ENCODE measurements at places on chromosomes 4 and X.
A peak's percentile ranks its signal among the peaks of the same experiment; 100 is the strongest.

GRCh38 chr4:180394730-180395129, 1848.5 kb upstream of the TENM3 start:
- no peak for DNase-seq

GRCh38 chrX:9311421-9312160, 153.3 kb upstream of the TBL1X start:
- DNase-seq: no peak

- peak; percentile 87 for DNase-seq
These were observed at the start of gene SYP for GRCh38 chrX:49199906-49200771. Gene SYP (minus strand): TSS chrX:49200193. CDS start chrX:49200186, 7 bp downstream.

DNA sequence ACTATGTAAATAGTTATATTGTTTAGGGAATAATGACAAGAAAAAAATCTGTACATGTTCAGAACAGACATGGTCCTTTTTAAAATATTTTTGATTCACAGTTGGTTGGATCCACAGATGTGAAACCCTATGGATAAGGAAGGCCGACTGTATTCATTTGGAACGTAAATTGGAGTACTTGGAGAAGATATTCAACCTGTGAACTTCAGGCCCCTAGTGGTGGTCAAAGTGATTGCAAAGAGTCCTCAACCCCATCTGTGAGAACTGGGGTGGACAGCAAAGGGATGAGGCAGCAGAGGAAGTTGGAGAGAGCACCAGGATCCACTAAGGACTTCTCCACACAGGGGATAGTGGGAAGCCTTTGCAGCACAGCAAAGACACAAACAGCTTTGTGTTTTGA, 6.2 kb upstream of the CXCL13 start:
- no peak for DNase-seq

- no peak for DNase-seq
These were observed 10.0 kb downstream of the ABHD18 start for GRCh38 chr4:127975121-127975770.

DNA sequence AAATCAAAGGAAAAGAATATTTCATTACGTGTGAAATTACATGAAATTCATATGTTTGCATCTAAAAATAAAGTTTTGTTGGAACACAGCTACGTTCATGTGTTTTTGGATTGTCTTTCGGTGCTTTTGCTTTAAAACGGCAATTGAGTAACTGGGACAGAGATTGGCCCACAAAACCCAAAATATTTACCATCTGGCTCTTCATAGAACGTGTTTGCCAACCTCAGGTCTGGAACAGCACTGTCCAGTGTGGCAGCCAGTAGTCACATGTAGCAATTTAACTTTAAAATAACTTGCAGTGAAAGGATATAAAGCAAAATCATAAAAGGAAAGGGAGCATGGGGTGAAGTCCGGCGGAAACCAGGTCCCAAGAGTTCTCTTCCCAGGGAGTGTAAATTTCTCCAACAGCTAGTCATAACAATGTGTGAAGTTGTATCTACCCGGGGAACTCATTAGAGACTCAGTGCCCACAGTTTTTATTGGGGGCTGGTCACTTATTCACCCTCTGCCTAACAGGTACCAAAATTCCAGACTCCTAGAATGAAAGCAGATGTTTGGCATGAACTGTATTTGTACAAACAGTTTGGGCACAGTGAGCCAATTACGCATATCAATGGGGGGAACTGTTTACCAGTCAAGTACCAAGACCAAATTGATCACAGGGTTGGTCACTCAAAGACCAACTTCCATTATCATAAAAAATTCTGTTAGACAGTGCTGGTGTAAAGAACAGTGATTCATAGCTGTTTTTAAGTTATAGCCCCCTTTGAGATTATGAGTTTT, 10.3 kb downstream of the OCIAD1 start:
- DNase-seq: no peak

DNA sequence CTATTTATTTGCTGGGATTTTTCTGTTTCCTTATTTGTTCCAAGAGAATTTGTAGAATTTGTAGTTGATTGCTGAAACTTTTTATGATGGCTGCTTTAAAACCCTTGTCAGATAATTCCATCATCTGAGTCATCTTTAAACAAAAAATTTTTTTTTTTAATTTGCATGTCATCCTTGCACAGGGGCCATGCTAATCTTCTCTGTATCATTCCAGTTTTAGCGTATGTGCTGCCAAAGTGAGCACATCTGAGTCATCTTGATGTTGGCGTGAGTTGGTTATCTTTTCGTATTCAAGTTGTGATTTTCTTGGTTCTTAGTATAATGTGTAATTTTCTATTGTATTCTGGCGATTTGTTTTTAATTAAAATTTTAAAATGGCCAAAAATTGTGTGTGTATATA, 18.7 kb upstream of the ZNF157 start:
- no peak for DNase-seq

DNA sequence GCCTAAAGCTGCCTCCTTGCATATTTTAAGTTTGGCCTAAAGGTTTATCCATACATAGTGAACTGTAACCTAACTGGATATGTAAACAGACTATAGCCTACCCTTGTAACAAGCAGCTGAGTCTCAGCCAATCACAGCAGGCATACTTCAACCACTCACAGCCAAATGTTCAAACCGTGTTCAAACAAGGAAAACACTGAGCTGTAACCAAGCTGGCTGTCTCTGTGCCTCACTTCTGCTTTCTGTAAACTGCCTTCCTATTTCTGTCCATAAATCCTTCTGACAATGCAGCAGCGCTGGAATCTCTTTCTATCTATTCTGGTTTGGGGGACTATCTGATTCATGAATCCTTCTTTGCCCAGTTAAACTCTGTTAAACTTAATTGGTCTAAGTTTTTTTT, 16.4 kb downstream of the DSPP start:
- DNase-seq: no peak

DNA sequence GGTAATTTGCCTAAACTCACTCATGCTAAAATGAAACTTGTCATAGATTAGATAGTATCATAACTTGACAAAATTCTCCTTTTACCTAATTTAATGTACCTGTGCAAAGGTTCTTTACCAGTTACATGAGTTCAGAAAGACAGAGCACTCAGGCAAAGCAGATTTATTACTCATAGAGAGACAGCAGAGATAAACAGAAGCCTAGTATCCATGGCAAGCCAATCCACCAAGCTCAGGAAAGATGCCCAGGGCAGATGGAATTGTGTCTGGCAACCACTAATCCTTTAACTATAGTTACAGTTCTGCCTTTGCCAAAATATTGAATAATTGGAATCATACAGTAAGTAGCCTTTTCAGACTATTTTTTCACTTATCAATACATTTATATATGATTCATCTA, 826.2 kb downstream of the TECRL start:
- DNase-seq: no peak

- no peak for DNase-seq
These were observed 230.0 kb downstream of the LDB2 start for GRCh38 chr4:16668488-16668887.

DNA sequence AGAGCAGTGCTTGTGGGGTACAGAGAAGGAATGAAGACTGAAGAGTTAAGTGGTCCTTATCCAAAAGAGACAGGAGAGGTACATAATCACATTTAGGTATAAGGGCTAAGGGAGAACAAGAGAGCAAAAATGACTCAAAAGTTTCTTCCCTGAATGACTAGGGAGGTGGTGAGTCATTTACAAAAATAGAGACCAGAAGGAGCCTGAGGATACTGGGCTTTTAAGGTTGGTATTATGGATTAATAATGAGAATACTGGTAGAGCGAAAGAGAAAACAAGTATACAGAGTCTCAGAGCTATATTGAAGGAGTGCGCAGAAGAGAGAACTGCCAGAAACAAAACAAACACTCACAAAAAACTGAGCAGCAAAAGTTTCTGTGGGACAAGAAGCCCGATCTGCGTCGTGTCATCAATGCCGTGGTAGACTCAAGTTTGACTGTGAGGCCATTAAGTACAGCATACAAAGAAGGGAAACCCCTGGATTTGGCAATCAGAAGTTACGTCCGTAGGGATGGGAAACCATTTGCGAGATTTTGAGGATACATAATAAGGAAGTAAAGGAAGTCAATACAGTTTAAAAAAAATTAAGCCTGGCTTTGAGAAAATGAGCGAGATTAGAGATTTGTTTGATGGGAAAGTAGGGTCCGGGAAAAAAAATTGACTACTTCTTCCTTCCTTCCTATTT, 129.1 kb upstream of the STIM2 start:
- DNase-seq: no peak

- DNase-seq: no peak
These were observed 118.0 kb downstream of the CAMK2D start for GRCh38 chr4:113643505-113643904.

- DNase-seq: no peak
These were observed 19.1 kb downstream of the STARD8 start for GRCh38 chrX:68666580-68666979.

DNA sequence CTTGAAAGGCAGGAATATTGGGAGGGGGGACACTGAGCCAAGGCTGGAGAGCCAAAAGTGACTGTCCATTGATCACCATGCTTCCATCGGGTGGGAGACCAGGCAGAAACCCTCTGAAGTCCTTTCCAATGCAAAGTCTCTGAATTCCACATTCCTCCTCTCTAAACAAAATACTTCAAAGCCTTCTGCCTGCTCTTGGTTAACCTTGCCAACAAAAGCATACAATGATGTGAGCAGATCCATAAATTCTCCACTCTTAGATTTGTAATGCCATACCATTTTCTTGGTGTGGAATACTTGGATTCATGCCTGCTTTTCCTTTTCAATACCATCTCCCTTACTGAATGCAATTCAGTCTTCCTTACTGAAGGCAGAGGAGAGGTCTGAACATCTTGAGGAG, 74.1 kb upstream of the FAM9B start:
- DNase-seq: no peak

- DNase-seq: no peak
These were observed 38.6 kb upstream of the TEX13D start for GRCh38 chrX:124293810-124294209.

DNA sequence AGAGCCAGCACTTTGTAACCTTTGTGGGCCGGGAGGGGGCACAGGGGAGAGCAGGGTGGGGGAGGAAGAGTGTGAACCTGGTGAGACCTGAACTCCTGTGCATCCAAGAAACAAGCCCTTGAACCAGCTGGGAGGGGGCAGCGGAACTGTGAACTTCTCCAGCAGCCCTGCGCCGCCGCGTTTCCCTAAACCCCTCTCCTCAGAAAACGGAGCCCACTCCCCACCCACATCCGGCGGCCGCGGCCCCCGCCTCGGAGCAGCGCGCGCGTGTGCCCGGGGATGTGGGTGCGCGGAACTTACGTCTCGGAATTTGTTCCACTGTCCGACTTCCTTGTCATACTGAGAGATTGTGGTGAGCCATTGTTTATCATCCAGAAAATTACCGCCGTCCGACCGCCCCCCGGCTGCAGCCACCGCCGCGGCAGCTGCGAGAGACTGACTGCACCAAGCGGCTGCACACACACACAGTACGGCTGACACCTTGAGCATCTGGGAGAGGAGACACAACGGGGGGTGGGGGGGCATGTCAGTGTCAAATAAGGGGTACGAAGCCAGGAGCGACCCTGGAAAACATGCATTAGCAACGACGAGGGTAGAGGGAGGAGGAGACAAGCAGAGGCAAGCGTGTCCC, 494 bp downstream of the SPOCK3 start:
- DNase-seq: no peak

DNA sequence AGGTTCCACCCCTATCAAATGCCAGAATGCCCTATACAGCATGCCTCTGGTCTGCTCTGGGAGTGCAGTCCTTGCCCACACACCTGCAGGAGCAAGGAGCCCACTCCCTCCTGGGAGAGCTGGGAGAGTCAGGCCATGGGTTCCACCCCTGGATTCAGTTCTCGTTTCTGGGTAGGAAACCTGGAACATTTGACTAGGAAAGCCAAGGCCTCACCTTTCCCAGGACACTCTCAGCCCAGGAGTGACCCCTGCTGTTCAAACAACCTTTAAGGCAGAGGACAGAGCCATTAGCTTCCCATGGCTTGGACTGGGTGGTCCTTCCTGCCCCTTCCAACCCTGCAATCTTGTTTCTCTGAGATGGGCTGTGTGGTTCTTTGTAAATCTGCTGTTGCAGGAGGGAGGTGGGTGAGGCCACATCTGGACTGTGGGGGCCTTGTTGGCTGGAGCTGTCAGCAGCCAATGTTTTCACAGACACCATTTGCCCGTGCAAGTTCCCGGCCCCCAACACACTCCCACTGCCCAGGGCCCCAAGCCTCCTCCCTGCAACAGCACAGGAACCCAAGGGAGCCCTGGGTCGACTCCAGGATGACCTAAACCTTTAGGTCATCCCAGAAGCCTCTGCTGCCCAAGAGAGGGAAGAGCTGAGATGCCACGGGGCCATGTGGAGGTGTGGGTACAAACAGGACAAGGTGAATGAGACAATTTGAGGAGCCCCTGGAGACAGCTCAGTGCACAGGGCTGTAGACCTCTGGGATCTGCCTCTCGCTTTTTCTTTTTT, 104.4 kb downstream of the PJA1 start:
- DNase-seq: no peak

GRCh38 chrX:17082831-17083230, 136.4 kb downstream of the REPS2 start:
- DNase-seq: no peak

DNA sequence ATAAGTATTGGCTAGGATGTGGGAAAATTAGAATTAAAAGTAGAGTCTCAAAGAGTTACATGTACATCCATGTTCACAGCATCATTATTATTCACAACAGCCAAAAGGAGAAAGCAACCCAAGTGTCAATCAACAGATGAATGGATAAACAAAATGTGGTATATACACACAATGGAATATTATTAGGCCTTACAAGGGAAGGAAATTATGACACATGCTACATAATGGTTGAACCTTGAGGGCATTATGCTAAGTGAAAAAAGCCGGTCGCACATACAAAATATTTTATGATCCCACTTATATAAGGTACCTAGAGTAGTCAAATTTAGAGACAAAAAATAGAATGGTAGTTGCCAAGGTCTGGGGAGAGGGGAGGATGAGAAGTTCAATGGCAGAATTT, 80.1 kb downstream of the HUWE1 start:
- no peak for DNase-seq

DNA sequence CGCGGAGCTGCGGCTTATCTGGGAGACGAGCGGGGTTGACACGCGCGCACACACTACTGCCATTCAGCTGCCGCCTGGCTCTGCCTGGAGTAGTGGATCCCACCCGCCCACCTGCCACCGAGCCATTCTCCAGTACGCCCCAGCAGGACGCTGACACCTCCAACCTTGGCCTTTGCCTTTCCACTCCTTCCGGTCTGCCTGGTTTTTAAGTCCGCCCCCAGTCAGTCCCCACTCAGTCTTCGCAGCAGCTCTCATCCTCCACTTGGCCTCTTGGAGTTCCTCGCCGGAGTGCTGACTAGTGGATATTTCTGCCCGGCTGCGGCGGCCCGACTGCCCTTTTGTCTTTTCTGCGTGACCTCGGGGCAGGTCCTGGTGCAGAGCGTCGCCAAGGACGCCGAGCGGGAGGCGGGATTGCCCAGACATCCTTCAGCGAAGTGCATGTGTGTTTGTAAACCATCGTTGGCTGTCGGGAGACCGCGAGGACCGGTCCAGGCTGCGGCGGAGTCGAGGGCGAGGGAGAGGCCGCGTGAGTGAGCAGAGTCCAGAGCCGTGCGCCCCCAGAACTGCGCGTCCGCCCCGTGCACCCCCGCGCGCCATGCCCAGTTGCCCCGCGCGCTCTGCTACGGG, 1.1 kb downstream of the SLIT2 start:
- DNase-seq: no peak

Measured in stimulated activated CD4-positive, alpha-beta T cell treated with anti-CD3 and anti-CD28 coated beads, Interleukin-2, amount 100 ng/mL, for 24 hours (primary cell).